RCC 7860 (cell line): ENCODE measurements at places on chromosomes 5 and 9.

GRCh38 chr9:13113216-13113615, 166.3 kb downstream of the MPDZ start:
- no peak for DNase-seq

DNA sequence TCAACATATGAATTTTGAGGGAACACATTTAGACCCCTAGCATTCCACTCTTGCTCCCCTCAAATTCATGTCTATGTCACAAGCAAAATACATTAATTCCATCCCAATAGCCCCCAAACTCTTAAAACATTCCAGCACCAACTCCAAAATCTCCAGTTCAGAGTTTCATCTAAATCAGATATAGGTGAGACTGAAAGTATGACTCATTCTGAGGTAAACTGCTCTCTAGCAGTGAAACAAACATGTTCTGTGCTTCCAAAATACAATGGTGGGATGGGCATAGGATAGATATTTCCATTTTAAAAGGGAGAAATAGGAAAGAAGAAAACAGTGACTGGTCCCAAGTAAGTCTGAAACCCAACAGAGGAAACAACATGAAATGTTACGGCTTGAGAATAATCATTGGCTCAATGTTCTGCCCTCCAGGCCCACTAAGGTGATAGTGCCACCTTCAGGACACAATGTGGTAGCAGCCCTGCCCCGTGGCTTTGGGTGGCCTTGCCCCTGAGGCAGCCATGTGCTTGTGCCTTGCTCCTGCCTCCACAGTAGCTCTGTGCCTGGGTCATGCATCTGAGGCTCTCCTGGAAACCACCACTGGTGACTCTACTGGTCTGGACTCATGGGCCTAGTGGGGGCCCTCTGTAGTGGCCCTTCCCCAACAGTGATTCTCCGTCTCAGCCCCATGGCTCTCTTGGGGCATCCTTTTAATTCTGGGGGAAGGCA, 36.4 kb upstream of the IPPK start:
- DNase-seq = no peak

DNA sequence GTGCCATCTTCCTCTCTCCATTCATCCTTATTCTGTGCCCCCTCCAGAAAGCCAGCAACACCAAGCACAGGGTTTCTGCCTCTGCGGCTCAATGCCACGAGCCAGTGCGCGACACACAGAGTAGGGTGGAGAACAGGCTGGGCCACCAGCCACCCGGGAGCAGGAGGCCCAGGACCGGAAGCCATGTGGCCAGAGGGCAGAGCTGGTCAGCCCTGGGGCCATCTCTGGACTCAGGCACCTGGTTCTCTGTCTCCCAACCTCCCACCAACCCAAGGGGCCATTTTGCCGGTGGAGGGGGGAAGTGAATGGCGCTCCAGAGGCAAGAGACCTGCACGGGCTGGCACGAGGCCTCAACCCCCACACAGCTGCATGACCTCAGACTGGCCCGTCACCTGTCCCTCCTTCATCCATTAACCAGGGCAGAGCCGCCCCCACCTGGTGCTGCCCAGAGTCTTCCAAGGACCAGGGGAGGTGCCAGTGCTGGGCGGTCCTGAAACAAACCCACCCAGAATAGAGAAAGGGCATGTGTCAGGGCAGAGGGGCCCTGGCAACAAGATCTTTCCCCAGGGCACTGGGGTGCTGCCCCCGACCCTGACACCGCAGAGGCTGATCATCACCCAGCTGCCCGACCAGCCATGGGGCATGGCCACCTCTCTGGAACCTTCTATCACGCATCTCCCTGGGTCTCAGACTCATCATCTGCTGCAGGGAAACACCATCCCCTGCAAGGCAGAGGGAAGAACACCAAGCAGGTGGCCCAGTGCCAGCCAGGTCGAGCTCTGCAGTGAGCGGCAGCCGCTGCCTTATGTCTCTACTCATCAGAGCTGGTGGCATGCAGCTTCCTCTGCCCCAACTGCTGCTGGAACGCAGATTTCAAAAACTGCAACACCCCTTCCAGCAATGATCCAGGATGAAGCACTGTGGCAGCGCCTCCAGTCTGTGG, 11.9 kb downstream of the VAV2 start:
- DNase-seq = no peak

DNA sequence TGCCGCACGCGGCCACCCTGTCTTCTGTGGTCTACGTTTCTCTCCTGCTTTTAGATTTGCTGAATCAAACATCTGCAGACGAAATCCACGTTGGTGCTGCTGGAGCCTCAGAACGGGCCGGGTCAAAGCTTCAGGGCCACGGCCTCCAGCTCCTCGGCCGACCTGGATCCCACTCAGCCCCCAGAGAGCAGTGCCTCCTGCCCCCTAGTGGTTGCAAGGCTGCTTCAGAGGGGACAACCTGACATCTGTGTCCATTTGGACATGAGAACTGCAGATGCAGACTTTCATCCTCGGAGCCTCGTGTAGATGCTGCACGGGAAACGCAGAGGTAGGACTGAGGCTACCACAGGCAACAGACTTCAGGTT, 23.0 kb upstream of the SLC6A3 start:
- no peak for DNase-seq

- DNase-seq = no peak
Observed at GRCh38 chr5:113202287-113202686, 225.7 kb downstream of the DCP2 start.

DNA sequence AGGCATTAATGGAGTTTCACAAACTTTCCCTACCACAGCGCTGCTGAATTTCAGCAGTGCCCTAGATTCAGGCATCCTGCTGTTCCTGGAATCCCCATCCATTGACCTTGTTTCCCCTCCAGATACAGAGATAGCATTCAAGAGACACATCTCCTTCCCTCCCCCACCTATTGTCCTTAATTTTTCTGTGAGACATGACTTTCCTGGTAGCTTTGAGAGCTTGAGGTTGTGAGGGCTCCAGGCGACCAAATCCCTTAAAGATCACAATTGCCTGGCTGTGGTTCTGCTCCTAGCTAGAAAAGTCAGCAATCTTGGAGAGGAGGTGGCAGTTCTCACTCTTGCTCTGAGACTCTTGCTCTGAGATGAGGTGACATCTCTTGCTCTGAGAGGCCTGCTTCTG, 48.0 kb downstream of the PRR16 start:
- DNase-seq = no peak

- DNase-seq = no peak
Observed at GRCh38 chr5:11482011-11482410, 422.2 kb downstream of the CTNND2 start.

DNA sequence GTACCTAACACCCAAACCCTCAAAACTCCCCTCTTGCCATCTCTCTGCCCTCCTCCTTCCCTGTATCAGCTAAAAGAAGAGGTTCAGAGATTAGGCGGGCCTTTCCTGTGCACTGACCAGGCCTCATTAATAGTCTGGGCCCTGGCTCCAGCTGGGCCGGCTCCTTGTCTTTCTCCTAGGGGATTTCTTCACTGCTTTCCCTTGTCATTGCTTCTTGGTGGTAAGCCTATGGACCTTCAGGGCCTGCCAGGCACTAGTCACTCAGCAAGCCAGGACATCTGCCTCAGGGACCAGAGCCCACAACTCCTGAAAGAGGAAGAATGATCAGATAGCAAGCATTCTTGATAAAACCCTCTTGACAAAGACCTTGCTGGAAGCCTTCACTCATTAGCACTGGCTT, 50.9 kb downstream of the MRRF start:
- DNase-seq = no peak

DNA sequence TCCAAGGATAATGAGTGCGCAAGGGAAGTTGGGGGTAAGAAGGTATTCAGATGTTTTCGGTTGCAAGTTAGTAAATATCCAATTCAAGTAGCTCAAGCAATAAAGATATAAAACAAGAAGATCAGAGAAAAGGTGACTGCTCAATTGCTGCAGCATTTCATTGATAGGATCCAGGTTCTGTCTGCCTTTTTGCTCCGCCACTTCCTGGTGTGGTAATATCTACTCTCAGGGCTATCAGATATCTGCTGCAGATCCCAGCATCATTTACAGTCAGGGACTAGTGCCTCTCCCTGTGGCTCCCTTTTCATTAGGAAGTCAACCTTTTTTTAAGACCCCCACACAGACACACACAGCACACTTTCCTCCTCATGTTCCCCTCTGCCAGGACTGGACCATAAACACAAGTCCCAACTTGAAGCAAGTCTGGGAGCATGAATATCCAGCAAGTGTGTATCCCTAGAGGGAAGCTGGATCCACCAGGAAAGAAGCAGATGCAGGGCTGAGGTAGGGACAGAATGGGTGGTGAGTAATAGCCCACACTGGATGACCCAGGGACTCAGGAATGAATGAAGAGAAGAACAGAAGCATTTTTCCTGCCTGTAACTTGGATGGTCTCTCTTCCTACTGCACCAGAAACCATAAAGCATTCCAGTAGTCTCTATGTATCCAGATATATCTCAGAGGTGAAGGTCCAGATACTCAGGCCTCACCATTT, 53.7 kb downstream of the ZNF622 start:
- DNase-seq = no peak

DNA sequence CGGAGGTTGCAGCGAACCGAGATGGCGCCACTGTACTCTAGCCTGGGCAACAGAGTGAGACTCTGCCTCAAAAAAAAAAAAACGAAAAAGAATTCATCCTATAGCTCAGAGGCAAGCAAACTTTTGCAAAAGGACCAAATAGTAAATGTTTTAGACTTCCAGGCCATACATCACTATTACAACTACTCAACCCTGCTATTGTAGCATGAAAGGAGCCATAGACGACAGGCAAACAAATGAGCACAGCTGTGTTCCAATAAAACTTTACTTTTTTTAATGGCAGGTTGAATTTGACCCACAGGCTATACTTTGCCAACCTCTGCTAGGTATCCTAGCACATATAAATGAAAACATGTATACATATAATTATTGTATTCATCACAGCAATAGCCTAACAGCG, 58.9 kb upstream of the SLC30A5 start:
- no peak for DNase-seq

- DNase-seq = no peak
Observed at GRCh38 chr9:92097997-92098482, 17.2 kb downstream of the SPTLC1 start.

DNA sequence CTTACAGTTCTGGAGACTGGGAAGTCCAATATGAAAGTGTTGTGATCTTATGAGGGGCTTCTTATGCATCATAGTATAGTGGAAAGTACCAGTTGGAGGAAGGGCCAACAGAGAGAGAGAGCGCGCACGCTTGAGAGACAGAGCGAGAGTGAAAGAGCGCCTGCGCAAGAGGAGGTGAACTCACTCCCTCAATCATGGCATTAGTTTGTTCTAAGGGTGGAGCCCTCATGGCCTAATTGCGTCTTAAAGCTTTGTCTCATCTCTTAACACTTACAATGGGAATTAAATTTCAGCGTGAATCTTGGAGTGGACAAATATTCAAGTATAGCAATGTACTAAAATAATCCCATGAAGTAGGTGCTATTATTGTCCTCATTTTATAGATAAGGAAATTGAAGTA, 303.2 kb downstream of the OSTF1 start:
- no peak for DNase-seq

- DNase-seq = no peak
Observed at GRCh38 chr5:35244171-35244570, 13.9 kb upstream of the PRLR start.

- DNase-seq = no peak
Observed at GRCh38 chr9:82565188-82565969, 497.6 kb downstream of the RASEF start.

DNA sequence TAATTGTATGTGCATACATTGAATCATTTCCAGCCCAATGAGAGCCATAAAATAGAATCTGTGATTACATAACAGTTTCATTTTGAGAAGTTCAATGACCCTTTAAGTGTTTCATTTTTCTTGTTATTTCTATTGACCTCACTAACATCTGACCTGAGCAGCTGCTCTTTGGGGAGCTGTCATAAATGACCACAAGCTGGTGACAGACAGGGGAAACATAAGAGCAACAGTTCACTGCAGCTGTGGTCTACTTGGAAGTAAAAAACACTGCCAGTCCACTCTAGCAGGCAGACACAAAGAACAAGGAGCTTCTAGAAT, 265.4 kb downstream of the DTWD2 start:
- no peak for DNase-seq

DNA sequence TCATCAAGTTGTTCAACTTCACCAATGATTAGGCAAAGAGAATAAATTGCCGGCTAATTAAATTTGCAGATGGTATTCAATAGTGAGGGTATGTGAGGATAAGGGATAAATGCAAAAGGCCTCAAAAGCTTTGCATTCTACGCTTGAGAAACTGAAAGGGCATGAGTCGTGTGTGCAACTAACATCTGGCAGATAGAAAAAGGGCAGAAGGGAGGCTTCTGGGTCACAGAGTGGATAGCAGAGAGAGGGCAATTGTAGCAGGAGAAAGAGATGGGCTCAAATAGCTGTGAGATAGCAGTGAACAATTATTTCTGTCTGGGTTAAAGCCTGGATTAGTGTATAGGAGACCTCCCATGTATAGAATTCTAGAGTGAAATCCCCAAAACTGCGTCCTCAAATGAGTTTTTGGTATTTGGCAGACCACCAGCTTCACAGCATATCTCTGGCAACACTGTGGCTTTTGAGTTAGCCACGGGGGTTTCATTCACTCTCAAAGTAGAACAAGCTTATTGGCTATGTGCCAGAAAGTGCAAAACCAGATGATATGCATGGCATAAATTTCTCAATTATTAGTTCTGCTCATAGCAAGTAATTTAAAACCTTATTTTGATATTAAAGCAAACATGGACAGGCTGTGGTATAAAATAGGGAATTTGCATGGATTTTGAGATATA, 586.3 kb downstream of the BRINP1 start:
- DNase-seq = no peak

- no peak for DNase-seq
Observed at GRCh38 chr9:77705636-77706035, 57.5 kb upstream of the GNA14 start.

- DNase-seq = no peak
Observed at GRCh38 chr9:128720841-128721486, 3.0 kb downstream of the ZDHHC12 start.
